ENCODE measurements at places on chromosomes 6 and 20.

DNA sequence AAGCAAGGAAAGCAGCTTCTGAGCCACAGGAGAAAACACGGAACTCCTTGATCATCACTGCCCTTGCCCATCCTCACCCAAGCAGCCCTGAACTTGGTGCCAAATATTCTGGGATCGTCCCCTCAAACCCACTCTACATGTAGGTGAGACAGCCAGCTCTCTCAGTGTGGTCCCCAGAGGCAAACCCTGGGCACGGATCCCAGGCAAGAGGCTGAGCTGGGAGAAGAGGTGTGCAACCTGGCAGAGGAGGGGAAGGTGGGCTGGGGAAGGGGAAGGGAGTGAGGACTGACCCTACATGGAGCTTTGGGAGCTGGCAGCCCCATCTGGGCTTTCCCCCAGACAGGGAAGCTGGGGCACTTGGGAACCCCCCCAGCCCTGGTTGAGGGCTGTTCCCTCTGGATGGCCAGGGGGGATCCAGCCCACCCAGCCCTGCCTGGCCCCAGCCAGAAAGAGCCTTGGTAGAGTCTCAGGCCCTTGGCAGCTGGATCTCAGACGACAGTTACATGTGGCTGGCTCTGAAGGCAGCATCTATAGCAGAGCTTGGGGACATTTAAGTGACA is 186.2 kb upstream of the CST7 start:
- DNase-seq, result no peak

GRCh38 chr20:59071216-59071615 is 28.6 kb upstream of the PRELID3B start:
- DNase-seq, result no peak

GRCh38 chr20:36350439-36350838 is 44.3 kb downstream of the DLGAP4 start:
- no peak for DNase-seq

DNA sequence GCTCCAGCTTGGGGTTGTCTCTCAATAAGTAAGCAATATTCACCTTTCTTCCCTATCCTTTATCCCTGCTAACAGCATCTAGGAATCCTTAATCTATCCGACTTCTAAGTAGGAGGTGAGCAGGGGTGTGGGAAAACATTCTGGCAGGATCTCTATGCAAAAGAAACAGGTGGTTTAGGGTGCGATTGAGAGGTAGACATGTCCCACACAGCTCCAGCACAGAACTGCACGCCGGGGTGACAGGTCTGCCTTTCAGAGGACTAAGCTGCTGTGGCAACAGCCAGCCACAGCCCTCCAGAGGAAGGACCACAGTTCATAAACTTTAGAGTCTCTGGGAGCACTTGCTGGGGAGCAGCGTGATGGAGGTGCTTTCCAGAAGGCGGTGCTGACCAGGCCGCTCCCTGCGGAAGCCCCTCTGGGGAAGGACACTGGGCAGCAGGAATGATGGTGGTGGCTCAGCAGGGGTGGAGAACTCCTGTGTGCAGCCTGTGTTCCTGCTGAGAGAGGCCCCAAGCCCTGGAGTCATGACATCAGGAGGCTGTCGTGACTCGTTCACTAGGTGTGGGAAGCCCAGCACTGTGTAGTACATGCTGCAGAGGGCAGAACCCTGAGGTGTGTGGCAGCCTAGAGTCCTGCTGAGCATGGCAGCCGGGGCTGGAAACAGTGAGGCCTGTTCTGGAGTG is 509.6 kb downstream of the PRKN start:
- DNase-seq, result no peak

DNA sequence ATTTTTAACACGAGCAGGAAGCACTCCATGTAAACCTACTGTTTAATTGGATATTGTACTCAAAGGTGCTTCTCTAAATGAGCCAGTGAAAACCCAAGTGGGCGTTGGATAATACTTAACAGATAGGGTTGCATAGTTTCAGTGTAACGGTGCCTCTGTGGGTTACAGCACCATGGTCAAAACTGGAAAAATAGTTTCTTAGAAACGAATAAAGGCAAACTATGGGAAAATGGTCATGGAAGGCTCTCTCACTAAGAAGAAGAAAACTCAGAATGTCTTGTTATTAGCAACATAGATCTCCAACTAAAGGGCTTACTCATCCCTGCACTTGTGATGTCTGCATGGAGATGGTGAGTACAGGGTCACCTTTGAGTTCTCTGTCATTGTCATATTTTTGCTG is 59.1 kb upstream of the NEDD9 start:
- DNase-seq, result no peak

GRCh38 chr6:37868447-37868825 is 48.9 kb downstream of the ZFAND3 start:
- no peak for DNase-seq

- DNase-seq, result peak; percentile 68
These were observed 963 bp upstream of the RMND1 start for GRCh38 chr6:151452750-151453427.

DNA sequence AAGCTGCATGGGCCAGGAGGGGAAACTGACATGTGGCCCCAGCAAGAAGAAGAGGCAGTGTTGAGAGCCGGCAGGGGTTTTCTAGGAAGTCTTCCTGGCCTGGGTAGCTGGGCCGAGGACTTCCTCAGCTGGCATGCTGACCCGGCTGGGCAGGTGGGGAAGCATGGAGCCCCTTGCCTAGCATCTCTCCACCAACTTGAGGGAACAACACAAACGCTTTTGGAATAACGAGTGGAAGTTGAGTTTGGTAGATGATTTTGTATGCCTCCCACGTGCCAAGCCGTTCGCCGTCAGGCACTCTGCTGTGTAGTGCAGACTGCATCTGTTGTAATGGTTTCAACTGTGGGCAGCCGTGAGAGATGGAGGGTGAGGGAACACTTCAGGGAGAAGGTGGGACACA is 7.3 kb downstream of the TMEM181 start:
- no peak for DNase-seq
